ENCODE measurements at places on chromosomes 13 and 19. TPM values are rescaled to one million over a fixed set of nuclear protein-coding genes. Genes with fewer than 3 reads are reported as not detected.

- no peak for DNase-seq
Measured at GRCh38 chr19:48591021-48591420, 15.5 kb upstream of the SPACA4 start.

DNA sequence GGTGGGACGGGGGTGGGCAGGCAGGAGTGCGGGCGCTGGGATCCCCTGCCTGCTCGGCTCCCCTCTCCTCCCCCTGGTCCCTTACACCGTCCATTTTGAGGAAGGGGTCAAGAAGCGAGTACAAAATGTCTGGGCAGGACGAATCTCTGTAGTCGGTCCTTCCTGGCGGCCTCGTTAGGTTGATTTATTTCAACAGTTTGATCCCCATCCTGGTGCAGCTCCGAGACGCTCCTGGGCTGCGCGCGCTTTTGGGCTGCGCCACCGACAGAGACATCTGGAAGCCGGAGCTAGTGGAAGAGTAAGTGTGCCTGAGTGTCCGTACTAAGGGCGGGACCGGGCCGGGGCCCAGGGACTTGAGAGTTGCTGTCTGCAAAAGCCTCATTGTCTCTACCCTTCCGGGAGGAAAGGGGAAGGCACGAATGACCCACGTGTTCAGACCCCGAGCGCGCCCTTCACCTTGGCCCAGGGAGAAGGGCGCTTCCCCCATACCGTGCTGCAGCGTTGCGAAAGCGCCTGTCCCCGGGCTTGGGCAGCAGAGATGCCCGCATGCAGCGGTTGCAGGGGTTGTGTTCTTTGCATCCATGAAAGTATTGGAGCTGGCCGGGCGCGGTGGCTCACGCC is 1.8 kb downstream of the ZNF114 start:
- DNase-seq: no peak

DNA sequence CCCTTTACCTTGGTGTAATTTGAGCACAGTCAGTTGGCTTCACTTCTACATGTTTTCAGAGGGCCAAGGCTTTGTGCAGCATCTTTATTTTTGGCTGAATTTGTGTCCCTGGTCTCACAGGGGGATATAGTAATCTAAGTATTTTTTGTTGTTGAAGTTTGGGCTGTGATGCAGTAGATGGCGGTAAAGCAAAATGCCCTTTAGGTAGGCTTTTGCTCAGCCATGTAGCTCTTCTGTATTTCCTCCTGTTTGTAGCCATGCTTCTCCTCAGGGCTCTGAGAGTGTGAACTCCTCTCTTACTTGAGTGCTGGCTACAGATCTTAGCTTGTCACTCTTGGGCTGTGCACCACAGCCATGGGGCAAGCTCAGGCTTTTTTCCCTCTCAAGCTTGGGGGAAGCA is 328.6 kb downstream of the SLITRK5 start:
- DNase-seq: no peak

- no peak for DNase-seq
Measured at GRCh38 chr13:93079294-93079693, 147.3 kb upstream of the GPC6 start.

DNA sequence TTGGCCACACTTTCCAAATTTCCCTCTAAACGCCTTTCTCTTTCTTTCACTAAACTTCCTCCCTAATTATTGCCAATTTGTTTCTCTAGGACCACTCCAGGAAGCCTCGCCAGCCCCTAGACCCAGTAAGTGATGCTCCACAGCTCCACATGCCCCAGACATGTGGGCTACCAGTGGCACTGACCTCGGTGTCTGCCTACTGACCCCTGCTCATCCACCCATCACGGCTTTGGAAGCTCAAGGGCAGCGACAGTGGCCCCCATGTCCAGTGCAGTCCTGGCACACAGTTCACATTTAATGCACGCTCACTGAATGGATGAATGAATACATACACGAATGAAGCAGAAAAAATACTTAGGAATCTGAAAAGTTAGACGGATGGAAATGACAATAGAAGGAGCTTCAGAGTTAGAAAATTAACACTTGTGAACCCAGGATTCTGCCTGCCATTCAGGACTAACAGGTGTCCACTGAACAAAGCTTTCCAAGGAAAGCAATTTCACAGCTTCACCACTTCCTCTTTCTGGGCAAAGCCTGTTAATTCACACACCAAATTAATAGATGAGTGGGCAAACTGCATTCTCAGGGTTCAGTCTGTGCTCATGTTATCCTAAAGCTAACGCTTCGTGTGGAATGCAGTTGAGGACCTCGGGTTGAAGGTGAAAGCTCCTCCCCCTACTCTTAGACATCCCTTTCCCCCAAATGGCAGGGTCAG is 50.9 kb downstream of the CCDC70 start:
- no peak for DNase-seq

The HCN2 gene
- total RNA-seq: not detected

The ZNF493 gene
- total RNA-seq: 47.5 TPM

- no peak for DNase-seq
Measured at GRCh38 chr19:13726323-13726722, 38.0 kb upstream of the MRI1 start.

The FFAR2 gene
- total RNA-seq: 0.15 TPM

The CCDC8 gene
- total RNA-seq: 2.2 TPM

DNA sequence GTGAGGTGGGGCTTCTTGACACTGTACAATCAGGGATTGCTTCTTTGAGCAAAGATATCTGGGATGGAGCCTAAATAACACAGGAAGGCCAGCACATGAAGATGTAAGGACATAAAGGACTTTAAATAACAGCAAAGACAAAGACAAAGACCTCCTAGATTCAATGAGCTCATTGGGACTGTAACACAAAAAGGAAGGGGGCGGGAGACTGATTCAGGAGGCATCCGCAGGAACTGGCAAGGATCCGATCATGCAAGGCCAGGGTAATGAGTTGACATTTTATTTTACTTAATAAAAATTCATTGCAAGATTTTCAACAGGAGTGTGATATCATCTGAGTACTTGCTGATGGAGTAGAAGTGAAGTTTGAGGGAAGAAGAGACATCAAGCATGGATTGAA is 121.5 kb downstream of the LHFPL6 start:
- DNase-seq: no peak

- DNase-seq: no peak
Measured at GRCh38 chr19:40242480-40242879, 16.0 kb upstream of the CCNP start.

The PABPC3 gene
- not detected for total RNA-seq

GRCh38 chr19:39754971-39755370 is 17.1 kb upstream of the CLC start:
- no peak for DNase-seq

- no peak for DNase-seq
Measured at GRCh38 chr13:71798707-71799106, 68.3 kb downstream of the DACH1 start.

The NCR1 gene
- 0.33 TPM for total RNA-seq

DNA sequence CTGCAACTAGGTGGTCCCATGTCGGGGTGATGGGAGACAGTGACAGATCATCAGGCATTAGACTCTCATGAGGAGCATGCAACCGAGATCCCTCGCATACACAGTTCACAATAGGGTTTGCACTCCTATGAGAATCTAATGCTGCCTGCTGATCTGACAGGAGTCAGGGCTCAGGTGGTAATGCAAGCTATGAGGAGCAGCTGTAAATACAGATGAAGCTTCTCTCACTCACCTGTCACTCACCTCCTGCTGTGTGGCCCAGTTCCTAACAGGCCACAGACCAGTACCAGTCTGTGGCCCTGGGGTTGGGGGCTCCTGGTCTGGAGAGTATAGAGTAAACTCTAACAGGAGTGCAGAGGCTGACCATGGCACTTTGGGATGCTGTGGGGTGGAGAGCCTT is 209.2 kb downstream of the DLEU7 start:
- no peak for DNase-seq

DNA sequence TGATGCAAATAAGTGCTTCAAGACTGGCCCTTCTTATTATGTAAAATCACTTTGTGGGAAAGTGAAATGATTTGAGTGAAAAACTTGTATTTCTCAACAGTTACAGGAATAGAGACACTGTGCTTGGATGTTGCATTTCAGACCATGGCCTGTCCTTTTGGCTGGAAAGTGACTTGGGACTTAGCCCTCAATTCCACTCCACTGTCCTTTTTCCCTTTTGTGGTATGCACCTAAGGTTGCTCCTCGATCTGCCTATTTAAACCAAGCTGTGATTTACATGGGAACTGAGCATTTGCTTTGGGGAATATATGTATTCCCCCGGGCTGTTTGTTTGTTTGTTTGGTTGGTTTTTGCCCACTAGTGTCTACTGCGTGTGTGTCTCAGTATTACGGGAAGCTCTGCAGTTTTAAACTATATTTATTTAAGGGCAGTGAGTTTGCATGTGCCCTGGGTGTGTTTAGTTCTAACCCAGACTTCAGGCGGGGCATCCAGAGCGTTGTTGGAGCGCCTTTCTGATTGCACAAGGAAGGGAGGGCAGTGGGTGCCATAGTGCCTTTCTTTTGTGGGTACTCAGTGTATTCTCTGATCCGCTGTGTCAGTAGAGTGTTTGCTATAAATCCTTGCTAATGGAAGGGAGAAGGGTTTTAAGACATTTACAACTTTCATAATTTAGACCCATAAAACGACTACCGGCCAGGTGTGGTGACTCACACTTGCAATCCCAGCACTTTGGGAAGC is 18.2 kb upstream of the RNF113B start:
- no peak for DNase-seq

GRCh38 chr19:18650468-18651041 is 13.7 kb downstream of the KLHL26 start:
- DNase-seq: no peak

GRCh38 chr13:37914781-37915391 is 45.3 kb upstream of the TRPC4 start:
- no peak for DNase-seq

DNA sequence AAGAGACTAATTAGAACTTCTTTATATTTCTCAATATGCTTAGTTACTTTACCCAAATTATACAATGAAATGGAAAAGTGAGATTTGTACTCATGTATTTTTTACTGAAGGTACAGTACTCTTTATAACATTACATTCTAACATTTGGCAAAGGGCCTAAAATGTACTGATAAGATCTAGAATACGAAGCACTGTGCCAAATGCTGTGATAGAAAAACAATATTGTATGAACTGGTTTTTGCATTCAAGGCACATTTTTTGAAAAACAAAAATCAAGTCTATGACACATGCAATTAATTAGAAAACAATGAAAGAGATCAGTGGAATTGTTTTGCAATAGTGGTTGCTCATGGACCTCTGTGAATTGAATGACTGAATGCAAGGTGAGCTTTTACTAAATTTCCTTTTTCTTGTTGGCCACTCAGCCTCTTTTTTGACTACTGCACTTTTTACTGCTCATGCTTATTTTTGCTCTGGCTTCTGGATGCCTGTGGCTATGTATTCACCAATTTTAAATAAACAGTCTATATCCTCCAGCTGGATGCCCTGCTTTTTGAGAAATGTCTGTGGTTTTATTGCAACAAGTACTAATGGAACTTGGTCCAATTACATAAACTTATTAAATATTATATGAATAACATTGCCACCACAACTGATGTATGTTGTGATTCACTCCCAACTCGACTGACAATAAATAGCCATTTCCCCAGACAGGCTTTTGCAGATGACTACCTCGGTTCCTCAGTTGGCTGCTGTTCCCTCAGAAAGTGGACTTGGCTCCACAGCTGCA is 41.4 kb upstream of the OBI1 start:
- DNase-seq: no peak

The SERPINE3 gene
- 0.73 TPM for total RNA-seq

The HSPH1 gene
- 36.3 TPM for total RNA-seq

The KRTDAP gene
- not detected for total RNA-seq

- DNase-seq: no peak
Measured at GRCh38 chr13:114199954-114200353, 20.9 kb downstream of the CFAP97D2 start.

DNA sequence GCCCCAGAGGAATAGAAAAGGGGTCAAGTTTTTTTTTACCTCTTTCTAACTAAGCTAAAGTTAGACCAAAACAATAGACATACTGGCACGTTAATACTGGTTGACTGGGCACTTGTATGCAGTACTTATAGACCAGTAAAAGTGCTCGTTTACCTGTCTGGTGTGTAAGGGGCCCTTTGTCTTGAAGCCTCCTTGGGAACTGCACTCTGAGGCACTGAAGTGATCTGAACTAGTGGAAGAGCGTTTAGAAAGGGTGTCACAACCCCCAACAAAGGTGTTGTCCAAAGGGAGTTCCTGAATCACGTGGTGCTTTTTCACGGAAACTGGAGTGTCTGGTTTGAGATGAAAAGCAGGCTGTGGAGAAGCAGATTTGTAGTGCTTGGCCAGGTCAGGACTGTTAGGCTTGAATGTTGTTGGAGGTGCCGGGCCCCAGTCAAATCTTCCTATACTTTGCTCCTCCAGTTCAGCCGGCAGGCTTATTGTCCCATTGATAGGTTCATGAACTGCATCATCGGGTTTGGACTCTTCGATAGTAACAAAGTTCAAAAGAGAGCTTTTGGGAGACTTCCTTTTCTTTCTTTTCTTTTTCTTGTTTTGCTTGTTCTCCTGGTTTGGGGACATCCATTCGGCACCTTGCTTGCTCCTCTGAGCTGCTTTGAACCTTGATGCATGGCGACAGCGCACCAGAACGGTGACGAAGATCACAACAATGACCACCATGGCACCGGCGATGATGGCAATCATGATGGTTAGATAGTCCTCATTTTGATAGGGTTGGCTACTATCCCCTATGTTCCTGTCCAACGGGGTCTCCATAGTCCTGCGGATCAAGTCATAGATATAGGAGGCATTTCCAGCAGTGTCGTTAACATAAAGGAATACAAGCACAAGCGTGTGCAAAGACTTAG is 4.6 kb downstream of the PCDH9 start:
- no peak for DNase-seq

DNA sequence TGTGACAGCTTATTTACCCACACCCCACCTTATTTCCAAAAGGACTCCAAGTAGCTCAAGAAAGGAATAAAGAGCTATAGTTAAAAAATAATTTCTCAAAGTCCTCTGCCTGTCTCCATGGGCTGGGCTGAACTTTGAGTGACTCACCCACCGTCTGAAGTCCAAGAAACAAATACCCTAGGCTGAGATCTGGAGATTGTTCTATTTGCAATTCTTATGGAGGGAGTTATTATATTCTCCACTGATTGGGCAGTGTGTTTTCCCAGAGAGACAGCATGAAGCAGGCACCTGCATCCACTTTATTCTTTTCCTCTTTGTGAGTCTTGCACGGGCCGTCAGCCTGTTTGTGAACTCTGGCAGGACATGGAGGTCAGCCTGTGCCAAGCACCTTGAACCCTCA is 63.2 kb downstream of the SHISA2 start:
- no peak for DNase-seq

GRCh38 chr13:96020931-96021330 is 32.3 kb downstream of the UGGT2 start:
- no peak for DNase-seq

- no peak for DNase-seq
Measured at GRCh38 chr13:19908350-19908986, 45.0 kb upstream of the ZMYM5 start.

All from breast epithelium (tissue), 4 donors.